Right lung (tissue), 10 donors: ENCODE measurements at places on chromosomes 12 and 14. TPM values are rescaled to one million over a fixed set of nuclear protein-coding genes. Genes with fewer than 3 reads are reported as not detected.

The CLEC9A gene
- polyA plus RNA-seq = 1.3 TPM

DNA sequence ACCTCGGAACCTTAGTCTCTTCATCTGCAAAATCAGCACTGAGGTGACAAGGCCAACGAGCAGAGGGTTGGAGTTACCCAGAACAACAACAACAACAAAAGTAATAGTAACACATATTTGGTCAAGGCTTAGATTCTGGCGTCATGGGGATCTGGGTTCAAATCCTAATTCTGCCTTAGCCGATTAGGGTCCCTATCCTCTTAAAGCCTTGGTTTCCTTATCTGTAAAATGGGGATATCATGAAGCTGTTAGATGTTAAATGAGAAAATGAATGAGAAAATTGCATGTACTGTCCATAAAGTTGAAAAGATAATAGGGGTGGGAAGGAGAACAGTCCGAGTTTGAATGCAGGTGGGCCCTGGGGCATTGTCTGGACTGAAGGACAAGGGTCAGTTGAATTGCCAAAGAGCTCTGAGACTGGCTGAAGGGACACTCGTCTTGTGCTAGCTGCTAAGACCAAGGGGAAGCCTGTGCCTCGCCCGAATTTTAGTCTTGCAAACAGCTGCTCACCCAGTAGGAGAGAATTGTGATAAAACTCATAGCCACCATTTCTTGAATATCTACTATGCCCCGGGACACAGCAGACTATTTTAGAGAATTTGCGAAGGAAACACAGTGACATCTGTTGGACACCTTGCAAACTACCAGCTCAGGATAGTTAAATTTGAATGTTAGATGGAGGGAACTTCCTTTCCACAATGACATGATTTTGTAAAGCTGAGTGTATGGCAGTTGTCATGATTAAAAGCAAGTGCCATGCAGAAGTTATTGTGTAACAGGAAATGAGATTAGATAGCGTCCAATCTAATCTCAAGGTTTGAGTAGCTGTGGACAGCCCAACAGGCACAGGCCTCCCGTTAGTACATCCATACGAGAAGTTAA, 6.8 kb upstream of the HNF1A start:
- no peak for DNase-seq

The PPP1R1A gene
- polyA plus RNA-seq = 2.3 TPM

DNA sequence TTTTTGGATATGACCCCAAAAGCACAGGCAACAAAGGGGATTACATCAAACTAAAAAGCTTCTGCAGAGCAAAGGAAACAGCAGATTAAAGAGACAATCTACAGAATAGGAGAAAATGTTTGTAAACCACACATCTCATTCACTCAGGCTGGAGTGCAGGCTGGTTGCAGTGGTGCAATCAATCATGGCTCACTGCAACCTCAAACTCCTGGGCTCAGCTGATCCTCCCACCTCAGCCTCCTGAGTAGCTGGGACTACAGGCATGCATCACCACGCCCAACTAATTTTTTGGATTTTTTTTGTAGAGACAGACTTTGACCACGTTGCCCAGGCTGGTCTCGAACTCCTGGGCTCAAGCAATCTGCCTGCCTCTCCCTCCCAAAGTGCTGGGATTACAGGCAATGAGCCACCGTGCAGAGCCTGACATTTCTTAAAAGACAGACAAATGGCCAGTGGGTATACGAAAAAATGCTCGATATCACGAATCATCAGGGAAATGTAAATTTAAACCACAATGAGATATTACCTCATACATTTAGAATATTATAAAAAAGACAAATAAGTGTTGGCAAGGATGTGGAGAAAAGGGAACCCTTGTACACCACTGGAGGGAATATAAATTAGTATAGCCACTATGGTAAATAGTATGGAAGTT, 9.8 kb downstream of the NCKAP5L start:
- DNase-seq = no peak

The SLC5A8 gene
- polyA plus RNA-seq = not detected

The CKAP4 gene
- 88.5 TPM for polyA plus RNA-seq

The GCN1 gene
- polyA plus RNA-seq = 53.7 TPM

- DNase-seq = no peak
These were observed 157.3 kb upstream of the DDHD1 start for GRCh38 chr14:53310412-53310811.

DNA sequence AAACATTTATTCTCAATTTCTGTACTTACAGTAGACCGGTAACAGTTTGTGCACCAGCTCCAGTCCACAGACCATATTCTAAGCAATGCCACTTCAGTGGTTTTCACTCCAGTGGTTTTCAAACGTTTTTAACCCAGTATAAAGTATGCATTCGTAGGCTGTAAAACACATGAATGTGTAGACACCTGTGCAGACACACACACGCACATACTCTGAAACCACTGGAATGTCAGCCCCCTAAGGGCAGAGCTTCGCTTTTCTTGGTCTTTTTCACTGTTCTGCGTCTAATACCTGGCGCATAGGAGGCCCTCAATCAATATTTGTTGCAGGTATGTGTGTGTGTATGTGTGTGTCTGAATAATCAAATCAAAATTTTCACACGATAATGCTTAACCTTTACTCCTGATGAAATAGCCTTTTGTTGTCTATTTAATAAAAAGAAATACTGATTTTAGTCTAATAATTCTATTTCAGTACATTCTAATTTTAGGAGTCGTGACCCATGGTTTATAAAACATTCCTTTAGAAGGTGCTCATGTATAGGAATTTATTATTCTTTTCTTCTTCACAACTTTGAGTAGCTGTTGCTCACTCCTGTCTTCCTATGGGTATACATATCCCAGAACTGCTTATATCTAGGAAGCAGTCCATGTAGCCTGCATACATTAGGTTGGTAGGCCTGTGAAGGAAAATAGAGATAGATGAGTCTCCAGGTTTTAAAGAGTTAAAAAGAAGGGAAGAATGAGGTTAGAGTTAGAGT, 73.6 kb upstream of the REP15 start:
- no peak for DNase-seq

GRCh38 chr12:124022161-124022560, 49.1 kb downstream of the ZNF664 start:
- DNase-seq = no peak

The ALDH1L2 gene
- polyA plus RNA-seq = 3.3 TPM

The TMCC3 gene
- polyA plus RNA-seq = 6.0 TPM

DNA sequence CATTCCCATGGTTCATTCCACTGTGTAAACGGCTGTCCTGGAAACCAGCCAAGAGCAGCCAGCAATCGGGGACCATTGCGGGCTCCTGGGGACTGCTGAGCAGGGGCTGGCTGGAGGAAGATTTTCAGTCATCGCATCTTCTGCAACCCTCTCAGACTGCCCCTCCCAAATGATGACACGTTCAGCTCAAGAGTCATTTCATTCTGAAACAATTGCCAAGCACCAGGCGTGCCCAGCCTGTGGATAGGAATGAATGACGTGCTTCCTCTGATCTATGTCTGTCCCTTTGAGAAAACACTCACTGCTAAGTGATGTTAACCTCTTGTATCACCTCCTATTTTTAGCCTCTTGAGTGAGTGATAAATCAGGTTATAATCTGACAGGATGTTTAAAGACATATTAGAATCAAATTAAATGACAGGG, 62.0 kb downstream of the NDUFA12 start:
- peak; percentile 38 for DNase-seq

The PPP1R3E gene
- polyA plus RNA-seq = 22.0 TPM

The PIANP gene
- polyA plus RNA-seq = 10.4 TPM

The SRRM4 gene
- 0.45 TPM for polyA plus RNA-seq

The LGMN gene
- 92.4 TPM for polyA plus RNA-seq

- DNase-seq = no peak
These were observed 95.9 kb downstream of the LRRC74A start for GRCh38 chr14:76922092-76922491.

GRCh38 chr12:101793401-101793800, 37.4 kb downstream of the GNPTAB start:
- no peak for DNase-seq

The AMDHD1 gene
- polyA plus RNA-seq = 0.75 TPM
